ENCODE measurements at places on chromosomes 1 and 21. TPM values are rescaled to one million over a fixed set of nuclear protein-coding genes. Genes with fewer than 3 reads are reported as not detected.

The NUDC gene
- total RNA-seq = 34.4 TPM

The AUNIP gene
- total RNA-seq = 2.4 TPM

The PARS2 gene
- total RNA-seq = 4.8 TPM

The FMOD gene
- 118 TPM for total RNA-seq

The RGSL1 gene
- total RNA-seq = not detected

The WNT3A gene
- 0.03 TPM for total RNA-seq

DNA sequence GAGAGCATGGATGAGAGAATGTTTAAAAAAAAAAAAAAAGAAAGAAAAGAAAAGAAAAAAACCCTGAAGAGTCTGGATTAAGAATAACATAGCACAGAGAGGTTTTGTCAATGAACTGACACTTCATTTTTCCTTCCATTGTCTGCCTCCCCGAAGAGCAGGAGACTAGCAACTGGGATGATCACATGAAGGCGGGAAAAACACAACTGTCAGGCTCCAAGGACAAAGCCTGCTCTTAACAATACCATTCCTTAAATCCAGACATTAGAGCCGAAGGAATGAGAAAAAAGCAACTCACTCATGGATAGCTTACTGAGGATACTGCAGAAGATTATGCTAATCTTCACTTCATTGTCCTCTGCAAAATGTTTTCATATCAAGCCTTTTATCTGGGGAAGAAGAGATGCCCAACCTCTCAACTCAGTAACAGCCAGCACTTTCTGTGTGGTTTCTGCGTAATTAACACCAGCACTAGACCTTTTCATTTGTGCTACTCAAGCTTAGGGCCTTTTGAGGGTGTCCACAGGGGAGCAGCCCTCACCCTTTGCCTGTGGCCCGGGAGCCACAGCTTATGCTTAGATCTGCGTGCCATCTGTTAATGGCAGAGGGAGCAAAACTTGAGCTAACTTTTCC is 182.3 kb downstream of the BARHL2 start:
- H3K27ac ChIP-seq = no peak overlapping the region
- H3K4me3 ChIP-seq = no peak overlapping the region
- H3K27me3 ChIP-seq = no peaks in the 10 kb centered on the region
- no peaks in the 10 kb centered on the region for H3K36me3 ChIP-seq
- DNase-seq = no peak
- no peaks in the 10 kb centered on the region for H3K4me1 ChIP-seq

GRCh38 chr1:234684856-234685255 is 74.9 kb upstream of the IRF2BP2 start:
- H3K4me3 ChIP-seq = no peak overlapping the region

DNA sequence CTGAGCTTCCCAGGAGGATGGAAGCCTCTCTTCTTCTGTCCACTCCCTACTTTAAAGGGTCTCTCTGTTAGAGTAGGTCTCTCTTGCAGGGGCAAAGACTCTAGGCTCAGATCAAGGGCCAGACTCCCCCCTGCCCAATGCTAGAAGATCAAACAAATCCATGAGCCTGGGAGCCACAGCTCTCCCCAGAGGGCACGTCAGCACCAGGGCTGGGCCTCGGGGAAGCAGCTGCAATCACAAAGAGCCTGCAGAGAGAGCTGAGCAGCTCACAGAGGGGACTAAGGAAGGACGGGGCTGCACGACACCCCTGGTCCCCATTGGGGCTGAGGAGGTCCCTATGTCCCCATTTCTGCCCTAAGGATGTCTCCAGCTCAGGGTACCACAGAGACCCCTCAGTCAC is 3.9 kb downstream of the CNTN2 start:
- DNase-seq = no peak
- H3K4me3 ChIP-seq = no peak overlapping the region
- no peak overlapping the region for H3K27ac ChIP-seq
- no peaks in the 10 kb centered on the region for H3K4me1 ChIP-seq
- no peaks in the 10 kb centered on the region for H3K36me3 ChIP-seq
- peaks cover 55% of the 10 kb centered on the region for H3K27me3 ChIP-seq

DNA sequence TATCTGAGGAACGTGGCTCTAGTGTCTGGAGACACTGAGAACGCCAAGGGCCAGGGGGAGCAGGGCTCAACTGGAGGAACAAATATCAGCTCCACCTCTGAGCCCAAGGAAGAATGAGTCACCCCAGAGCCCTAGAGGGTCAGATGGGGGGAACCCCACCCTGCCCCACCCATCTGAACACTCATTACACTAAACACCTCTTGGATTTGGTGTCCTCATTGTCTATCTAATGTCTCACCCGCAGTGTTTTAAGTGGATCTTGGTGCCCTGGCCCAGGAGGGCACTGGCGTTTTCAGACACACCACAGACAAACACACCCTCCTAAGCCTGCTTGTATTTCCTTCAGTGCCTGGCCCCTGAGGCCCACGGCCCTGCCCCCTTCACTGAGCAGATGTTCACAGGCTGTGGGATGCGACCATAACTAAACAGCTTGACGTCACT is 2.2 kb upstream of the FALEC start:
- H3K4me3 ChIP-seq = no peak overlapping the region
- H3K27me3 ChIP-seq = no peaks in the 10 kb centered on the region
- H3K4me1 ChIP-seq = peaks cover 11% of the 10 kb centered on the region
- H3K36me3 ChIP-seq = no peaks in the 10 kb centered on the region
- no peak overlapping the region for H3K27ac ChIP-seq

DNA sequence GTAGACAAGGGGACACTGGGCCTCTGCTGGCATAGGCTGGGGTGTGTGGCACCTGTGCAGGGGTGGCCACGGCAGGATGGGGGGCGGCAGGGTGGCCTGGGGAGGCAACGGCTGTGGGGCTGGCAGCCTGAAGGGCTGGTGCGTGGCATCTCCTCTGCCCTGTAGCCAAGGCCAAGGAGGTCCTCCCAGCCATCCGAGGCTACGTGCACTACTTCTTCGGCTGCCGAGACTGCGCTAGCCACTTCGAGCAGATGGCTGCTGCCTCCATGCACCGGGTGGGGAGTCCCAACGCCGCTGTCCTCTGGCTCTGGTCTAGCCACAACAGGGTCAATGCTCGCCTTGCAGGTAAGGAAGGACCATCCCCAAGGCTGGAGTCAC is 36.0 kb upstream of the LHX4 start:
- H3K4me1 ChIP-seq = no peaks in the 10 kb centered on the region
- no peak overlapping the region for H3K4me3 ChIP-seq
- no peak overlapping the region for H3K27ac ChIP-seq
- H3K36me3 ChIP-seq = no peaks in the 10 kb centered on the region
- H3K27me3 ChIP-seq = no peaks in the 10 kb centered on the region
- no peak for DNase-seq

- H3K27ac ChIP-seq = peak overlapping the region; percentile 72
- H3K4me3 ChIP-seq = no peak overlapping the region
- no peaks in the 10 kb centered on the region for H3K27me3 ChIP-seq
Observed at GRCh38 chr1:30039354-30040080, 683.9 kb downstream of the MATN1 start.

GRCh38 chr1:118809586-118809985 is 178.6 kb downstream of the TBX15 start:
- H3K36me3 ChIP-seq = no peaks in the 10 kb centered on the region
- H3K4me1 ChIP-seq = no peaks in the 10 kb centered on the region
- no peak overlapping the region for H3K27ac ChIP-seq
- no peaks in the 10 kb centered on the region for H3K27me3 ChIP-seq
